ENCODE measurements at places on chromosomes 12 and 14. TPM values are rescaled to one million over a fixed set of nuclear protein-coding genes. Genes with fewer than 3 reads are reported as not detected.

GRCh38 chr12:54251667-54252284 is 28.1 kb downstream of the CBX5 start:
- no peak for DNase-seq

DNA sequence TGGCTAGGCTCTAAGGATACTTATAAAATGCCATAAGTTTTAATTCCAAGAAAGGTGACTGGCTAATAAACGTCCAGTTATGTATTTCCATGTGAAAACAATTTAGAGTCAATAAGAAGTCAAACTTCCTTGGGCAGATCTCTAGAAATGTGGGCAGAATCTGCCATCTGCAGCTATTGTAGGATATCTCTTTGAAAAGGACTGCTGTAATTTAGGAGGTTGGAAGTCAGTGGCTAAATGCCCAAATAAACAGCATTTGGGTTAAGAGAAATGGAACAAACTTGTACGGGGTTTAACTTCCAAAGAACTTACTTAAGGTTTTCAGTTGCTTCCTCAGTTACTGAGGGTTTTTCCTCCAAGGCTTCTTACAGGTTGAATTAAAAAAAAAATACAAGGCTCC is 121.6 kb downstream of the FIGNL2 start:
- DNase-seq, result no peak

- no peak for DNase-seq
Observed at GRCh38 chr14:92464716-92465115, 48.9 kb upstream of the RIN3 start.

- no peak for DNase-seq
Observed at GRCh38 chr14:63470962-63471793, 72.0 kb downstream of the PPP2R5E start.

- no peak for DNase-seq
Observed at GRCh38 chr12:121535150-121536053, 45.4 kb downstream of the KDM2B start.

The KRT79 gene
- polyA plus RNA-seq, result not detected

The IL31 gene
- 0.38 TPM for polyA plus RNA-seq
